ENCODE measurements at places on chromosomes 6 and 20.

GRCh38 chr20:51725584-51726176 is 42.5 kb downstream of the ATP9A start:
- DNase-seq = no peak

GRCh38 chr6:38174315-38174714 is 354.8 kb downstream of the ZFAND3 start:
- DNase-seq = no peak

- DNase-seq = no peak
Measured at GRCh38 chr6:168196385-168196860, 117.4 kb upstream of the FRMD1 start.

- DNase-seq = no peak
Measured at GRCh38 chr6:150622941-150623874, 23.5 kb downstream of the PLEKHG1 start.

GRCh38 chr6:46010771-46011170 is 4.9 kb downstream of the CLIC5 start:
- DNase-seq = no peak

DNA sequence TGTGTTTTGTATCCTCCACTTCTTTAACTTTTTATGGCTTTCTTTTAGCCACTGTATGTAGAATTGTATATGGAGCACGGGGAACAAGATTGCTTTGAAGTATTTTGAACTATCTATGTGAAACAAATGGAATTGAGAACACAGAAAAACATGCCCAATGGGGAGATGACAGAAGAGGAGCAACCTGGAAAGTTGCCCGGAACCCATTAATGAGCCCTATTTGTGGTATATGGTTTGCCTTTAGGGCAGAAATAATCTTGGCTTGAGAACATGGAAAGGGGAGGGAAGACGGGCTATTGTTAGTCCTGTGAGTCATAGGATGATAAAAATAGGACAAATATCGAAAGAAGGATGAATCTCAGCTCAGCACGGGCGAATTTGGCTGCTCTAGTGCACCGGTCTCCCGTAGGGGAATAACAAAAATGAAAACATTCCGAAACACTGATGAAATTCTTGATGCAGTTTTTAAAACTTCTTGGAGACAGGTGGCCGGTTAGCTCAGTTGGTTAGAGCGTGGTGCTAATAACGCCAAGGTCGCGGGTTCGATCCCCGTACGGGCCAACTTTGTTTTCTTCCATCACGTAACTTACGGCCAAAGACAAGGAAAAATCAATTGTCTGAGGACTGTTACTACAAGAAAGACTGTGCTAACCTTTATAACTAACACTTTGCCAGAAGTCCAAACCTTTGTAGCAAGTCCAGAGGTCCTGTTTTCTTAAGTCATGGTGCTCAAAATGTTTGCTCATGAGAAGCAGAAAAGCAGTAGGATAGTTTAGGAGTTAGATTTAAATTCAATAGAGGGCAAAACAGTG is 15.7 kb downstream of the HMGN4 start:
- peak; percentile 78 for DNase-seq

DNA sequence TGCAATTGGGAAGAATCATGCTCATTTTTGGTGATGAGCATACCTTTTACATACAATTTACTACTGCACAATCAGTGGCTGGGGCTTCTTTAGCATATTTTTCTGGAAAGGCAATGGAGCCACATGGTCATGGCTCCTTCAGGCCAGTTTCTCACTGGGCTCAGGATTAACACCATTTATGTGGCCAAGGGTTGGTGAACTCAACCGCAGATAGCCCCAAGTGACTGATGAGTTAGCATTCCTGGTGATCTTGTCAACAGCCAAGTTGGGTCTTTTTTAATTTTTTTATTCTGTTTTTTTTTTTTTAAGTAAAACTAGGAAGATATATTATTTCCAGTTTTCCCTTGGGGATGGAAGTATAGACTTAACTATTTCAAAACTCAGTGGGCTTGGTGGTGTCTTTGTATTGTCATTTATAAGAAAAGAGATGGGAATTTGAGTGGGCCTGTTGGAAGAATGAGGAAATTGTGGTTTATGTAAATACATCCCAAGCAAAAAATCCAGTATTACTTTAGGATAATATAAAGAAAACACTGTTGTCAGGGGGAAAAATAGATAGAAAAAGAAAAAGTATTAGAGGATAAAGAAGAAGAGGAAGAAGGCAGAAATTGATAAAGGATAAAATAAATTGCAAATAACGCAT is 397.4 kb downstream of the MAFB start:
- DNase-seq = no peak

- DNase-seq = no peak
Measured at GRCh38 chr6:116255246-116255800, 1.4 kb upstream of the TSPYL4 start.

DNA sequence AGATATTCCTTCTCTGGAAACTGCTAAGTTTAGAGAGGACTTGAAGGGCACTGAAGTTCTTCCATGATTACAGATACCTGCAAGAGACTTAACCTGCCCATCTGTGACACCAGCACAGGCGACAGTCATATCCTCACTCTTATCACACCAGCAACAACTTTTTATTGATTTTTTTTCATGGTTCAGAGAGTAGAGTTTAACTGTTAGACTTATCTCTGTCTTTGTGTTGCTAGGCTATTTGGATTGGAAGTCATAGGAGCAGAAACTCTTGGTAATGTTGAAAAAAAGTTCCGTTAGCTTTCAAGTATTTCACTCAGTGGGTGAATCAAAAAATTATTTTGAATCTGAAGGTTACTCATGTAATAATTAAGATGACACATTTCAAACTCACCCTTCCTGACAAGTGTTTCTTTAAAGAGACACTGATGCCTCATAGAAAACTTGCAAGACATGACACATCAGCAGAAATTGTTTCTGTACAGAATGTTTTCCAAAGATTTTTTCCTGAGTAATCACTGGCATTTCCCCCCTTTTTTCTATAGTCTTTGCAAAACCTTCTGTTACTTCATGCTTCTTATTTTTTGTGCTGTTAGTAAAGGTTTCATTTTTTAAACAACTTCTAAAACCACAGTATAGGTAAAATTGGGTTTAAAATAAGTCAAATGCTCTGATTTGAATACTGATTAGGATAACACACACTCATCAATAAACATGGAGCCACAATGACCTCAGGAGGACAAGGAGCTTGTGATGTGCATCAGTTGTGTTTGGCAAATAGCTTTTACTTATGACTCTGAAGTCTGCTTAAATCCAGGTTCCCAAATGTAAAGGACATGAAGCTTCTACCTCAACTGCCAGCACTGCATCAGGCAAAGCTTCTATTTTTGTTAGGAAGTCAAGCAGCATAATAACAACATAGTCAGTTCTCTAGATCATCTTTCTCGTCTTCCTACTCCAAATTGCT is 252.9 kb upstream of the MAN1A1 start:
- no peak for DNase-seq

DNA sequence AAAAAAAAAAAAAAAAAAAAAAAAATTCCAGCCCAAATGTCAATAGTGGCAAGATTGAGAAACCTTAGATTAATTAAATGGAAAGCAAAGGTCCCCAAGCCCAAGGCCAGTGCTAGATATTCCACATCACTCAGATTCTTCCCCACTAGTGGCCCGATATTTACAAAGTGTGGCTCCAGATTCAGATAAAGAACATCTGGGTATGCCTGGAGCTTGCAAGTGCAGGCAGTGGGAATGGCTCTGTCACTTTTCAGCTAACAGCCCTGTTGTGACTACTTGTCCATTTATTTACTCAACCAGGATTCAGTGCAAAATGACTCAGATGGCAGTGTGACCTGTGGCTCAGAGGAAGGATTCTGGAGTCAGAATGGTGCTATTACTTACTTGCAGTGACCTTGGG is 8.2 kb upstream of the KCNB1 start:
- no peak for DNase-seq

DNA sequence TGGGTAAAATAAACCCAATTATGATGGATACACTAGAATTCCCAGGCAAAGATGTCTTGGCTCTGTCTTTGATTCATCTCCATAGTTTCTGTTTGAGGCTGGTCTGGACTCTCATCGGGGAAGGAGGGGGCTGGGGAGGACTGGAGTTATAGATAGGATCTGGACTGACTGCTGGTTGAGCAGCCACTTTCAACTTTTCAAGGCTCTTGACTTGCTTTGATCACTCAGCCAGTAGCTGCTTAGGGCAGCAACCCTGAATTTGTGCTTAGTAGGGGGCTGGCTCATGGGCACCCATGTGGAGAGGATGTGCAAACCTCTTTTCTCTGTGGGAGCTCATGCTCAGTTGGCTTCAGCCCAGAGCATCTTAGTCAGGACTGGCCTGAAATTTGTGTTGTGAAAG is 114.0 kb upstream of the NEDD9 start:
- DNase-seq = no peak

DNA sequence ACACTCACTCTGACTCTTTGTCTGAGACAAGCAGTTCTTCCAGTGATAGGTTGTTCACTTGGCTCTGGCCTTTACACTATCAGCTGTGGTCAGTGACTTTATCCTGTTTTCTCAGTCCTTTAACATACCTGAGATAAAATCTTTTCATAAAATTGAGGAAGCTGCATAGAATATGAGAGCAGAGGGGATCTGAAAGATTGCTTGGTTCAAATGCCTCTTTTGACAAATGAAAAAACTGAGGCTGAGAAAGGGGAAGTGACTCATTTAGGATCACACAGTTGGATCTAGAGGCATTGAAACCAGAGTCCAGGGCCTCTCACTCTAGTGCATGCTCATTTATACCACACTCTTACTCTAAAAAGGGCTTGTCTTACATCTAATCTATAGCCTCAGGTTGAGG is 277.0 kb upstream of the TBX18 start:
- no peak for DNase-seq

GRCh38 chr20:32109392-32110172 is at the start of gene TM9SF4:
Gene TM9SF4, plus strand, starts transcription at chr20:32109714. Its CDS starts 27 bp downstream, at chr20:32109741.
- DNase-seq = peak; percentile 98

DNA sequence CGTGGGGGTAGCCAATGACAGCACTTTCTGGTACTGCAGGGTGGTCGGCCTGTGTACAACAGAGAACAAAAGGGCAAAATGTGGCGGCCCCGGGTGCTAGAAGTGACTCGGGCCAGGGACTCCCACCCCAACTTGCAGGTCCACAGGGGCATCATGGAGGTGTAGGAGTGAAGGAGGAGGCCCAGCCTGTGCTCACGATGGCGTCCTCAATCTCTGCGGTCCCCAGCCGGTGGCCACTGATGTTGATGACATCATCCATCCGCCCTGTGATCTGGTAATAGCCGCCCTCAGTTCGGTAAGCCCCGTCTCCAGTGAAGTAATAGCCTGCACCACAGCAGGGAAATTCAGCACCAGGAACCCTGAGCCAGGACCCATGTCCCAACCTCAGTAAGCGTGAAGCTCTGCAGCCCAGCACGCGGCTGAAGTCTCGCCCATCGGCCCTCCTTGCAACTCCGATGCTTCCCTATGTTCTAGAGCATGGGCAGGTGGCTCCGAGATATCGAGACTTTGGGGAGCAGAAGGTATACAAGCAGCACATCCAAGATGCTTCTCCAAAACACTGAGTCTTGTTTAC is 20.2 kb upstream of the APMAP start:
- DNase-seq = no peak

- no peak for DNase-seq
Measured at GRCh38 chr6:30657454-30657853, 10.5 kb downstream of the C6orf136 start.
